ENCODE measurements at places on chromosomes 7 and 10. TPM values are rescaled to one million over a fixed set of nuclear protein-coding genes. Genes with fewer than 3 reads are reported as not detected.

- no peak for DNase-seq
Observed at GRCh38 chr10:55374917-55375316, 573.9 kb upstream of the PCDH15 start.

DNA sequence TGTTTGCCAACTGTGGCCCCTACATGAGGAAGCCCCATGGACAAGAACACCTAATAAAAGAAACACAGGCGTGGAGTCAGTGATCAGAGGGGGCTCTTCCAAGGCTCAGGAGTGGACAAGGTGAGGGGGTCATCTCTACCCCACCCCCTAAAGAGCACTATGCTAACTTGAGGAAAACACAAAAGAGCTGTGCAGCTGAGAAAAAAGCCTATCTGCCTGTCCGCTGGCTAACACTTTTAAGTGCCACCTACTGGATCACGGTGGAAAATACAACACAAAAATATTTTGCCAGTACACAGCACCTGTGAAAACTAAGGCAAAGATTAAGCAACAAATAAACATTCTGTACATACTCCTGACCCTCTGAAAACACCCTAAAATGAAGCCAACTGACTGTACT lies 53.1 kb upstream of the COBL start:
- peak; percentile 22 for DNase-seq

GRCh38 chr7:111558991-111559390 lies 3.3 kb downstream of the IMMP2L start:
- DNase-seq = no peak

NOLC1 gene
- total RNA-seq = 95.3 TPM

CALCR gene
- not detected for total RNA-seq

GPNMB gene
- 0.29 TPM for total RNA-seq

VAX1 gene
- not detected for total RNA-seq

GRCh38 chr10:79260811-79261740 lies 86.2 kb upstream of the PPIF start:
- no peak for DNase-seq

CLEC5A gene
- not detected for total RNA-seq

AKR1D1 gene
- total RNA-seq = not detected

- no peak for DNase-seq
Observed at GRCh38 chr10:12432402-12433189, 83.2 kb downstream of the CAMK1D start.

DNA sequence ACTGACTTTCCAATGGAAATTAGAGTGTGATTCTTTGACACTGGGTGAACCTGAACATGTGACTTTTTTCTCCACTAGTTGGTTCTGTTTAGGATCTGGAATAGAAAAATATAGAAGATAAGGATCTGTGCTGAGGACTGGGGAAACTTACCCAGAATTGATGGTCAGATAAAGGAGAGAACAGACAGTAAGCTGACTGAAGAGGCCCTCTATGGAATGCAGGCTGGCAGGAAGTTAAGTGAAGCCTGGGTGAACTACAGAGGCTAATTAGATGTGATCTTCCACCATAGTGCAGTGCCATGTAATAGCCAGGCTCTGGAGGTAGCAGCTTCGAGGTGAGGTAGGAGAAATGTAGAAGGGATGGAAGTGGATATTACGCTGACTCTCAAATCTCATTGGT lies 455.3 kb downstream of the PLXDC2 start:
- DNase-seq = no peak

DNA sequence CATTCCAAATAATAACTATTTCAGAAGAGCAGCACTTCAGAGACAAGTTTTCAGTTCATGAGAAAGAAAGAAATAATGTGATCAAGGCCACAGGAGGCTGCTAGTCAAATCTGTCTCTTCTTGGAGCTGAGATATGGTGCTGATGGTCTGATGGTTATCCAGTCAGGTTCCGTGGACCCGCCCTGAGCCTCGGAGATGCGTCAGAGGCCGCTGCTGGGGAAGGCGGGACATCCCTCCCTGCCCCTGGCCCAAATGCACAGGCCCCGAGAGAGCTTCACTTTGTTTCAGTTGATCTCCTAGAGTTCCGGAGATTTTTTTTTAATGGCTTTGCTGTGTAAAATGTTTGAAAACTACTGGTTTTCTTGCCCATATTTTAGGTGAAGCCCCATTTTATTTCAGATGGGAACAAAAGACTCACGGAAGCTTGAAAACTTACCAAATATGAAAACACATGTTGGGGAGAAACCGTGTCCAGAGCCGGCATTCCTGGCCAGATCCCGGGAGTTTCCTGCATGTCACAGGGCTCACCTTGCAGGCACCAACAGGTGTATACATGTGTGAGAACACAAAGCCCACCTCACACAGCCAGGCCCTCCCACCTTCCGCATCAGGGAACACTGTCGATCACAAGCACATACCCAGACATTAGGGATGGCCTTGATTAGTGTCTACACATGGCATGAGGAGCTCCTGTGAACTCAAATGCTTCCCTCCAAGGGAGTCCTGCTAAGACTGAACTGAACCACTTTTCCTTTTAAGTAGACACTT lies 499.0 kb downstream of the TCERG1L start:
- no peak for DNase-seq

GRID1 gene
- not detected for total RNA-seq

NPFFR1 gene
- total RNA-seq = not detected

GRCh38 chr10:28095791-28096378 lies 97.0 kb upstream of the ODAD2 start:
- DNase-seq = no peak

GRCh38 chr7:39700165-39700564 lies 76.8 kb downstream of the RALA start:
- no peak for DNase-seq

DNA sequence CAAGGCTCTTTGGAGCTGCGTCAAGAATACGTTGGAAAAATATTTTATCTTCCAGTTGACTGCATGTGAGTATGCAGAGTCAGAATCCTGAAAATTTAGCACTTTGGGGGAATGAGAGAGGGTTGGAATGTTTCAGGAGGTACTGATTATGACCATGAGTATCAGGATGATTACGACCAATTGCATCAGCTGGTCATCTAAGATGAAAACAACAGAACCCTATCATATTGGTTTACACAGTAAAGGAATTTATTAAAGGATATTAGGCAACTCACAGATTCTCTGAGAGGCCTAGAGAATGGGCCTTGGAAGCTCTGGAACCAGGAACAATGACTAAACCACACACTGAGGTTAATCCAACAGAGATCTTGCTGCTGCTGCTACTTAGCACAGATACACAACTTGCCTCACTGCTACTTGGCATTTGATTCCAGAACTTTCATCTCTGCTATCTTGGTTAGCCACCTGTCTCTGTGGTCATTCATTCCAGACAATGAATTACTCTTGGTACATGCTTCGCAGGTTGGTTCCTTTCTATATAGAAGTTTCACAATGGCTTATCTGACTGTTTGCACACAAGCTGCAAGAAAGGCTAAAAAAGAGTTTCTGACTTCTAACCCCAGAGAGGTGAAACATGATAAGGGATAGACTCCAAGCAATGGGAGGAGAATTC lies 68.0 kb upstream of the CTTNBP2 start:
- no peak for DNase-seq

- DNase-seq = no peak
Observed at GRCh38 chr7:119761776-119762175, 511.2 kb upstream of the KCND2 start.

- no peak for DNase-seq
Observed at GRCh38 chr7:157483515-157483914, 146.7 kb downstream of the DNAJB6 start.

DNA sequence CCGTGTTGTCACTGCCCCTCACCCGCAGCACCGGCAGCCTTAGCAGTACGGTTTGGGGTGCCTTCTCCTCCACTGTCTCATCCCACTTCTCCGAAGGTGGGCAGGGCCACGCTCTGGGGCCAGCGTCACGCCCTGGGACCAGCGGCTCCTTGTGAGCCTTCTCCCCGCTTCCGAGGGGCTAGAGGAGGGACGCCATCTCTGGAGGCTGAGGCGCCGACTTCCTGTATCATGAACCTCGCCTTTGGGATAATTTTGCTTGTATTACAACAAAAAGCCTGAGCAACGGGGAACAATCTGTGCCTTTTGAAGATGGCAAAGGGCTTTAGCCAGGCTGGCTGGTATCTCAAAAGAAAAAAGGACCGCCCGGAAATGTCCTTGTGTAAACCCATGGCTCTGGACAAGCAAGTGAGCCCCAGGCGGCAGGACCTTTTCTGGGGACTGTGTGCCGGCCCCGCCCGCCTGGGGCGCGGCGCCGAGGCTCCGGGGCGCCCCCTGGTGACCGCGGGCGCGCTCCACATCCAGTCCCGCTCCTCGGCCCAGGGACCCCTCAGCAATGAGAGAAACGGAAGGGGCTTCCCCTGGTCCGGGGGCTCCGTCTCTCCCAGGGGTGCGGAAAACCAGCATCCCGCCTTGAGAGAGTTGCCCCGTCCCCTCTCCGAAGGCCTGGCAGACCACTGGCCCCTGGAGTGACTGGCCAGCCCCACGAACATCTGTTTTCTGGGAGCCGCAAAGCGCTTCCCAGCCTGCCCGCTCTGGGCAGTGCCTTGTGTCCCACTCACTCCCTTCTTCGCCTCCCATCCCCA lies 3.8 kb downstream of the DEPP1 start:
- peak; percentile 71 for DNase-seq

ST8SIA6 gene
- not detected for total RNA-seq

- DNase-seq = no peak
Observed at GRCh38 chr10:93503075-93503474, 6.7 kb downstream of the CEP55 start.

DNA sequence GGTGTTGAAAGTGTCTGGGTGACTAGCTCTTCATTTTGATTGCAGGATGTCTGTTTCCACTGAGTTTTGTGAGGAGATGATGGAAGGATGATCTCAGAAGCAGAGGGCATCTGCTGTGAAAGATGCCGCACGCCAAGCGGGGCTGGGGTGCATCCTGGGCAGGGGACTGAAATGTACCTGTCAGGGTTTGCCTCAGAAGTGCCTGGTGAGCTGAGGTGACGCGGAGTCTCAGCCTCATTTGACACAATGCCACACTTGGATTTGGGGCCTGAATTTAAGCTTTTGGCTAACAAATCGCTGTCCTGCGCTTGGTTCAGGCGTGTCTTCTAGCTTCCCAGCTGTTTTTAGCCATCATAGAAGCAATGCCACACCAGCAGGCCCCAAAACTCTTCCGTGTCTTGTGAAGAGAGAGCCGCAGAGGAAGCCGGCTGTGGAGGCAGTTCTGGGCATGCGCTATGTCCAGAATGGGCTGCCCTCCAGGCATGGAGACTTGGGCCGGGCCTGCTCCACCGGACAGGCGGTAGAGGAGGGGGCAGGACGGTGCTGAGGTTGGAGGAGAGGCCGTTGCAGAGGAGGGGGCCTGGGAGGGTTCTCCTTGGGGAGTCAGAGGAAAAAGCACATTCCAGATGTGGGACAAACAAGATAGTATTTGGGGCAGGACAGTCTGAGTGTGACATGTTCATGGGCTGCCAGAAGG lies 31.2 kb downstream of the WDR86 start:
- no peak for DNase-seq

DNA sequence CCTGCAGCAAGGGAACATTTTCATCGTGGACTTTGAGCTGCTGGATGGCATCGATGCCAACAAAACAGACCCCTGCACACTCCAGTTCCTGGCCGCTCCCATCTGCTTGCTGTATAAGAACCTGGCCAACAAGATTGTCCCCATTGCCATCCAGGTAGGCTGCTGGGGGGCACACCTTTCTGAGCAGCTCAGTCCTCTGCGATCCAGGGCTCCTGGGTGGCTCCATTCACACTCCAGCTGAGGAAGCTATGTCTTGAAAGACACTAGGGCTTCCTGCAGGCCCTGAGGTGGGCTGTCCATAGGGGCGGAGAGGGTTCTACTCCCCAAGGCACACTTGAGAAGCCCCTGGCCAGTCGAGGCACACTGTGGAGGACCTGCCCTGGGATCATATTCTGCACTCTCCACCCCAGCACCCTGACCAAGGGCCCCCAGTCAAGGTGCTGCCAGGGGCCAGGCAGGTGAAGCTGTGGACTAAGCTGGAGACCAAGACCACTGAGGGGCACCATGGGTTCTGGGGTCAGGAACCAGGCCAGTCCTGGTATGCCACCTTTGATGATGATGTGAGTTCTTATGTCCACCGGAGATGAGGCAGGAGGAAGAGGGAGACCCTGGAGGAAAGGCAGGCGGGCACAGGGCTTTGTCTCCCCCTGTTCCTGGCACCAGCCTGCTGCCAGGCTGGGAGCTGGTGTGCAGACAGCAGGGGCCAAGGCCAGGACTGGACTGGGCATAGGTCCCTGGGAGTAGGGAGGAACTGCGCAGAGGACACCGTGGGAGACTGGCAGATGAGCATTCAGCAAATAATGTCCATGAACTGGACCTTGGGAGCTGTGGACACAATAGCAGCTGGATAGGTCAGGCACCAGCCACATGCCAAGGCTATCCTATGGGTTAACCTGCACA lies 54.8 kb downstream of the ALOX5 start:
- DNase-seq = no peak

AS3MT gene
- 0.52 TPM for total RNA-seq

DNA sequence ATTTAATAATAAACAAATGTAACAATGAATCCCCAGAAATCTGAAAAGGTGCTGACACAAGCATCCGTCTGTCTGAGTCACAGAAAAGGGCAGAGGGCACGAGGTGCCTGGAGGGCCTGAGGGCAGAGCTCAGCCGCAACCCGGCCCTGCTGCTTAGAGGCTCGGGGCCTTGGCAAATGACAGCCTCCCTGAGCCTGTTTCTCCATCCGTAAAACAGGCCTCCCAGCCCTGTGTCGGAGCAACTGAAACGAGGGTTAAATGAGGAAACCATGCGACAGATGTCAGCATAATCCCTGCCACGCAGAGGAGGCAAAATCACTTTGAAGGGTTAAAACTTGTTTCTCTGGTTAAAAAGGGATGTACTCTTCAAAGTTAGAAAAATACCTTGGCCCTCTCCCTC lies 24.9 kb downstream of the NUDT1 start:
- no peak for DNase-seq

DNA sequence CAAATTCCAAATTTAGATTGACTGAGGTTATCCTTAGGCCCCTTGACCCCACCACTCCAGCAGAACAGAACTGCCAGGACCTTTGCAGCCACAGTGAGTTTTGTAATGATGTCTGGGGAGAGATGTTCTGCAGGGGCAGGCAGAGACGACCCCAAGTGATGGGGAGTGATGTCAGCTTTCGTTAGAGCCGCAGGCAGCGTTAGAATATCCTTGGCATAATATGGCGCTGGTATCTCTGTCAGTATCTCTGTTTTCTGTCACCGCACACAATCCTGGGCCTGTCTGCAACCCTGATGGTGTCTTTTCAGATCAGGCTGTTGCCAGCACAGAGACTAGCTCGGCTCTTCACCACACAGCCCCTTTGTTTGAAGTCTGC lies 1083.6 kb downstream of the KCNMA1 start:
- DNase-seq = no peak

DNA sequence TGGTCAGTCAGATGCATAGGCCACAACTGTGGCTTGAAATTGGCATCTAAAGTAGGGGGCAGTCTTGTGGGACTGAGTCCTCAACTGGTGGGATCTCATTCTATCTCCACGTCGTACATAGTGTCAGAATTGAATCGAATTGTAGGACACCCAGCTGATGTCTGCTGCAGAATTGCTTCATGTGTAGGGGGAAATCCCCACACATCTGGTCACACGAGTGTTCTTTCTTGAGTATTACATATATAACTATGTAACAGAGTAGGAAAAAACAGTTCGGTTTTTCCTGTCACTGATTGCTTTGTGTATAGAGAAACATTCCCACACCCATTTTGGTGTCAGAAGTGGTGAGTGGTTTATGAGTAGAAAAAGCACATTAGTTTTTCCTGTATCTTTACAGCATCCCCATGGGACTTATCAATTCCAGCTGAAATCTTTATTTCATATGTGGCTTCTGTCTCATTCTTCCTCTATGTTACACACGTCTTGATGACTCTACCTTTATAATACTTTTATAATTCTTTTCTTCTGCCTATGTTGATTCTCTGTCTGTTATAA lies 79.4 kb upstream of the PCGF5 start:
- DNase-seq = no peak

TSPAN33 gene
- total RNA-seq = 2.8 TPM

Data from activated CD8-positive, alpha-beta T cell treated with anti-CD3 and anti-CD28 coated beads, Interleukin-2, amount 10 ng/mL, durations not matched to agents 7 days and 5 days (primary cell).